ENCODE measurements at places on chromosomes 1 and 21. TPM values are rescaled to one million over a fixed set of nuclear protein-coding genes. Genes with fewer than 3 reads are reported as not detected.

GRCh38 chr1:116006486-116006964, 30.2 kb downstream of the SLC22A15 start:
- no peak for DNase-seq

DNA sequence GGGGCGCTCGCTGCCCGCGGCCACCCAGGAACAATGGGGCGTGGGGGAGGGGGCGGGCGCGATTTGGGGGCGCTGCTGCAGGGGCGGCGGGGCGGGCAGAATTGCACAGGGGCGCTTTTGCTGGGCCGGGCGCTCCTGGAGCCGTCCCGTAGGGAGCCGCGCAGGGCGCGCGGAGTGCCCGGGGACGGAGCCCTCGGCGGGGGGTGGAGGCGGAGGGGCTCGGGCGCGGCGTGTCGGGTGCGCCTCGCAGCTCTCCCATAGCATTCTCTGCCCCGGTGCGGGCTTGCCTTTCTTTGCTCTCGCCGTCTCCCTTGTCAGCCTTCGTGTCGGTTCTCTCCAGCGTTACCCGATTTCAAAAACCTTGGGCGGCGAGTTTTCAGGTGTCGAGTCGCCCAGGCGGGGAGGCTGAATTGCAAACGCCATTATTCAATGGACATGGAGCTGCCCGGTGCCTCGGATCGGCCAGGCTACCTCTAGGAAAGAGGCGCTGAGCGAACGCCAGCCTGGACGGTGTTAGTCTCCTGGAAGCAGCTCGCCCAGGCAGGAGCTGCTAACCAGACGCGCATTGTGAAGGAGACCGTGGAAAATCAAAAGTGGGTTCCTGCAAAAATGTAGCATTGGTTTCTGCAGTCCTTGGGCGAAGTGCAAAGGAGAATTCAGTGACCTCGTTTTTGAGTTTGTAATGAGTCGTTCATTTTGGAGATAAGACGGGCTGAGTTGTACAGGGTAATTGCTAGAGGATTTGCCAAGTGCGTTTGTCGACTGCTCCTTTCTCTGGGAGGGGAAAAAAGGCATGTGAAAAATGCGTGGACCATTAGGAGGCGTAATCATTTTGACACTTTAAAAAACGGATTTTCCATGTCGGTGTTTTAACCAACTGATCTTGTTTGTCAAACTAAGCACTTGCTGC, 626 bp downstream of the CXADR start:
- no peak for DNase-seq

- no peak for DNase-seq
Measured at GRCh38 chr1:154719586-154720327, 111.8 kb upstream of the ADAR start.

- DNase-seq, result no peak
Measured at GRCh38 chr1:180397175-180397574, 105.2 kb downstream of the ACBD6 start.

- no peak for DNase-seq
Measured at GRCh38 chr1:42926879-42927242, 31.8 kb downstream of the SLC2A1 start.

DNA sequence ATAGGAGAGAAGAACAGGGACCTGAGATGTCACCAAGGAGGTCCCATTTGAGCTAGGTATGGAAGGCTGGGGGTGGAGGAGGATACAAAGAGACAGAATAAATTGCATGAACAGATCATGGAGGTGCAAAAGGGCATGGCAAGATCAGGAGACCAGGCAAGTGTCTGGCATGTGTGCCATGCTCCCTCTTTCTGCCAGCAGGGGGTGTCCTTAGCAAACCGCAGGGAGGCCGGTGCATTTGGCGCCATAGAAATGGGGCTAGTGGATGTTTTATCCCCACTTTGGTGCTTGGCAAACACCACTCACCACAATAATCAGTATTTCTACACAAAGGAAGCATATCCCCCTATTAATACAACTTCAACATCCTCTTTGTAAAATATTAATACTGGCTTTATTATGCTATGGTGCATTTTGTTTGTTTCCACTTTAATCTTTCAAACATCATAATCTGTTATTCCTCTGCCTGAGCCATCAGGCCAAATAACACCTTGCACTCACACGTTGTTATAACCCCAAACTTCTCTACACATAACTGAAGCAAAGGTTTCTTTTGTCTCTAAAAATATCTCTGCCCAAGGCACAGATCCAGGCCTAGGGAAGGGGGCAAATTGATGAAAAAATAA, 25.9 kb downstream of the S100A6 start:
- no peak for DNase-seq

Gene FCRL4
- total RNA-seq, result not detected

Gene KAZN
- 8.4 TPM for total RNA-seq

Gene ARHGEF19
- 6.9 TPM for total RNA-seq

Gene FAM78B
- 1.1 TPM for total RNA-seq

Gene CLCC1
- total RNA-seq, result 37.7 TPM

Data from urinary bladder (tissue), 4 donors.